ENCODE measurements at places on chromosomes 1 and 21.
A peak's percentile ranks its signal among the peaks of the same experiment; 100 is the strongest.

- DNase-seq, result no peak
Measured at GRCh38 chr21:42156690-42157605, 62.0 kb upstream of the ABCG1 start.

DNA sequence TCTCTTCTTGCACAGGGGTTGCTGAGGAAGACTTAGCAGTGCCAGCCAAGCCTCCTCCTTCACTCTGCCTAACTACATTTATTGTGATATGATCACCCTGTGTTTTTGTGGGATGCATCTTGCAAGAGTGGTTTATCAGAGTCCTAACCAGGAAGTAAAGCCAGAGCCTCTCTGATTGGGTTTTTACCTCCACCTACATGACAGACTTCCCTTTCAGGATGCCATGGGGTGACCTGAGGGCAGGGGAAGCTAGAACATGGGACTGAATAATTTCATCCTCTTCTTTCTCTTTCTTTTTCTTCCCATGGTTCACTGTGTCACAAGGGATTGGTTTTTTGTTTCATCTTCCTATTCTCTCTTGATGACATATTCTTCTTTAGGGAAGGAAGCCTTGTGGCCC, 146.6 kb downstream of the HHAT start:
- DNase-seq, result no peak

- no peak for DNase-seq
Measured at GRCh38 chr1:30798389-30799232, 41.0 kb upstream of the LAPTM5 start.

GRCh38 chr1:53581476-53581875, 122.3 kb downstream of the DMRTB1 start:
- DNase-seq, result no peak

- DNase-seq, result no peak
Measured at GRCh38 chr1:168097921-168098528, 38.7 kb downstream of the GPR161 start.

DNA sequence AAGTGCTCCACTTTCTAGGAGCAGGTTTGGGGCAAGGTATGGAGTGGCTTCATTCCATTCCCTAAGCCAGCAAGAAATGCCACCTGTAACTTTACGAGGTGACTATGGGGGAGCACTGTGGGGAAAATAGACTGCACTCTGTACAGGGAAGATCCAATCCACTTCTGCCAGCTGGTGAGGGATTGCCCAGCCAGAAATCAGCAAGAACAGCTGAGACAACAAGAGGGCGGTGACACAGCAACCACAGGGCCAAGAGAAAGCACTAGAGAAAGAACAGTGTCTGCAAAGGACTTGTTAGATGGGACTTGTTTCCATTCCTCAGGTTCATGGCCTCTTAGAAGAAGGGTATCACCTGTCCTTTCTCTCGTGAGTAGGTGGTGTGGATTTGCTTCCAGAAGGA, 19.6 kb downstream of the CAPN8 start:
- DNase-seq, result no peak

DNA sequence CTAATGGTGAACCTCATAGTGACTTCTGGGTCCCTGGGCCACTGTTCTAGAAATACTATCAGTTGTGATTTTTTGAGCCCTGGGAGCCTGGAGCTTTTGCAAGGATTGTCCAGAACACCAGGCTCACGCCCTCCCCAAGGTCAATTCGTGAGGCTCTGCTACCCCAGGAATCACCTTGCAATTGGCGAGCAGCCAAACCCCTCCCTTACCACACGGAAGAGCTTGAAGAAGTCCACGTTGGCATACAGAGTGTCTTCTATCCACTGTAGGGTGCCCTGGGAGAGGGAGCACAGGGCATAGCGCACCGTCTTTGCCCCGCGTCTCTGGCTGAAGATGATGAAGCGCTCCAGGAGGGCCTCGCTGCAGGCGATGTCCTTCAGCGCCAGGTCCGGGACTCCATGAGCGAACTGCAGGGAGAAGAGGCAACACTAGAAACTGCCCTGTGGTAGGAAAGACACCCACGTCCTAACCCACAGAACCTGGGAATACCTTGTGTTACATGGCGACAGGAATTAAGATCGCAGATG, 22.3 kb downstream of the ABCA4 start:
- DNase-seq, result no peak

GRCh38 chr1:210234329-210234757, 1.7 kb downstream of the SERTAD4 start:
- no peak for DNase-seq

DNA sequence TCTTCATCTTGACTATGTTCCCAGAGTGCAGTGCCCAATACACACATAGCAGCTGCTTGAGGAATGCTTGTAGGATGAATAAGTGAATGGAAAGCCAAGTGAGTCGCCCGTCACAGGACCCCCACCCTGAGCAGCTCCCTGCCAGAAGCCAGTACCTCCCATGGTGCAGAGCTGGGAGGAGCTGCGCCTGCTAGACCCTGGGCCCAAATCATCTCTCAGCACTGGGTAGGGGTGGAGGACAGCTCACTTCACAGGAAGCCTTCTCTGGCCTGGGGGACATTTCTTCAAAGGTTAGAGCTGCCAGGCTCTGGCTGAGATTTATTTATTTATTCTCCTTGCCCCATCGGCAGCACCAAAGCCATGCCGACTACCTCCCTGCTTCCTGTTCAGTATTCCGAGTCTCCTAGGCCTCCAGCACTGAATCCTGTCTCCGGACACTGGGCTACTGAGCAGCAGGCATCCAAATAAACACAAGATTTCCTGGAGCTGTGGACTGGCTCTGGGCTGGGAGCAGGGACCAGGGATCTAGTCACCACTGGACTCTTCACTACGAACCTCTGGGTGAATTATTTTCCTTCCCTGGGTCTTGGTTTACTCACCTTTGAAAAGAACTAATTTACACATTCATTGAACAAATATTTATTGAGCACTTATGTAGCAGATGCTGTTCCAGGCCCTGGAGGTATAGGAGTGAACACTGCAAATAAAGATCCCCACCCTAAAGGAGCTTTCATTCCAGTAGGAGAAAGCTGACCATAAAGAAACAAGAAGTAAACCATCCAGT, 187.7 kb downstream of the TRABD2B start:
- DNase-seq, result no peak

- DNase-seq, result no peak
Measured at GRCh38 chr1:25744636-25745425, 55.2 kb upstream of the SELENON start.

DNA sequence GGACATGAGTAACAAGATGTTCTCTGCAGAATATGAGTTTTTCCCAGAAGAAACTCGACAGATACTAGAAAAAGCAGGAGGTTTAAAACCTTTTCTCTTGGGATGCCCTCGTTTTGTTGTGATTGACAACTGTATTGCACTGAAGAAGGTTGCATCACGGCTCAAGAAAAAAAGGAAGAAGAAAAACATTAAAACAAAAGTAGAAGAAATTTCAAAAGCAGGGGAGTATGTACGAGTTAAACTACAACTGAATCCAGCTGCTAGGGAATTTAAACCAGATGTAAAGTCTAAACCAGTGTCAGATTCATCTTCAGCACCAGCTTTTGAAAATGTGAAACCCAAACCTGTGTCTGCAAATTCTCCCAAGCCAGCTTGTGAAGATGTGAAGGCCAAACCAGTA, 92.5 kb downstream of the TTC3 start:
- no peak for DNase-seq

- DNase-seq, result no peak
Measured at GRCh38 chr1:64295136-64295535, 91.7 kb downstream of the UBE2U start.

GRCh38 chr1:184649451-184649888, 105.2 kb downstream of the EDEM3 start:
- DNase-seq, result no peak

- DNase-seq, result no peak
Measured at GRCh38 chr1:241250465-241250864, 106.5 kb downstream of the RGS7 start.

- no peak for DNase-seq
Measured at GRCh38 chr1:64513545-64513944, 43.6 kb downstream of the CACHD1 start.

GRCh38 chr1:209227941-209228340, 355.6 kb upstream of the CAMK1G start:
- DNase-seq, result no peak

- no peak for DNase-seq
Measured at GRCh38 chr1:153358691-153358975, 979 bp downstream of the S100A9 start.

- DNase-seq, result no peak
Measured at GRCh38 chr21:32958288-32959002, 67.3 kb upstream of the OLIG2 start.

- DNase-seq, result peak; percentile 25
Measured at GRCh38 chr1:206757524-206758266, 12.9 kb upstream of the IL19 start.

GRCh38 chr1:6307099-6307498, 46.2 kb upstream of the GPR153 start:
- DNase-seq, result no peak

DNA sequence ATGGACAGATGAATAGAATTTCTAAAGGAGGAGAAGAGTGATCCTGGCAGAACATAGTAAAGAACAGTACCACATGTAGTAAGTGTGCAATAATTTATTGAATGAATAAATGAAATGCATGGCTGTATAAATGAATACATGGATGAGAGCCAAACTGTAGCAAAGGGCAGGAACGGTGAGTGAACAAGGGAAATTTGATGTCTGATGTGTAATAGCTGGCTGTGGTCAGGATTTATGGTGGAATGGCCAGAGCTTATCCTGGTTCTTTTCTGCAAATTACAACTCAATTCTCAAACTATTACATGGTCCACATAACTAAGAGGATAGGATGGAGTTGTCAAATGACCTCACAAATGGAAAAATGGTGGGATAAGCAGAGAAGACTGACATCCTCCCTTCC, 43.2 kb upstream of the ARHGAP29 start:
- DNase-seq, result no peak

- no peak for DNase-seq
Measured at GRCh38 chr1:107535091-107535490, 394.3 kb downstream of the NTNG1 start.

- DNase-seq, result no peak
Measured at GRCh38 chr1:1631782-1632420, at the start of gene MMP23B. Gene MMP23B (plus strand): TSS chr1:1632173. CDS start chr1:1632219, 46 bp downstream.

GRCh38 chr1:119773711-119774241, 5.1 kb upstream of the HMGCS2 start:
- DNase-seq, result no peak

Data from naive B cell (primary cell).